ENCODE measurements at places on chromosomes 1 and 21. TPM values are rescaled to one million over a fixed set of nuclear protein-coding genes. Genes with fewer than 3 reads are reported as not detected.

CD53 gene
- total RNA-seq, result not detected

LIPI gene
- not detected for total RNA-seq

S100A12 gene
- not detected for total RNA-seq

C1orf53 gene
- 8.9 TPM for total RNA-seq

DENND2D gene
- 1.3 TPM for total RNA-seq

TNFAIP8L2 gene
- not detected for total RNA-seq

A3GALT2 gene
- not detected for total RNA-seq

NUP210L gene
- 0.02 TPM for total RNA-seq

RORC gene
- not detected for total RNA-seq

KIF21B gene
- 0.22 TPM for total RNA-seq

ZBTB7B gene
- total RNA-seq, result 68.3 TPM

PPFIA4 gene
- total RNA-seq, result 3.4 TPM

MX2 gene
- total RNA-seq, result 0.42 TPM

NBPF1 gene
- 12.9 TPM for total RNA-seq

EXO1 gene
- total RNA-seq, result 144 TPM

C1QTNF12 gene
- 1.3 TPM for total RNA-seq

BMP8A gene
- total RNA-seq, result not detected

LCE6A gene
- total RNA-seq, result not detected

MROH9 gene
- not detected for total RNA-seq

DNAJC16 gene
- total RNA-seq, result 15.0 TPM

HJV gene
- not detected for total RNA-seq

CNKSR1 gene
- total RNA-seq, result 0.52 TPM

ESRRG gene
- total RNA-seq, result 0.05 TPM

MYOC gene
- total RNA-seq, result not detected

KCNN3 gene
- 0.40 TPM for total RNA-seq

CHIT1 gene
- total RNA-seq, result not detected

CCDC185 gene
- total RNA-seq, result not detected

PWP2 gene
- total RNA-seq, result 2.2 TPM

TMEM54 gene
- total RNA-seq, result 5.3 TPM

TPM3 gene
- 476 TPM for total RNA-seq

PRKAA2 gene
- 62.4 TPM for total RNA-seq

DEGS1 gene
- total RNA-seq, result 83.6 TPM

S100A9 gene
- total RNA-seq, result 2.3 TPM

SPRR2G gene
- total RNA-seq, result not detected

HNRNPCL4 gene
- not detected for total RNA-seq

DCST2 gene
- total RNA-seq, result 1.6 TPM

RIMS3 gene
- 0.50 TPM for total RNA-seq

RCAN1 gene
- 11.2 TPM for total RNA-seq

AKR7A3 gene
- total RNA-seq, result 0.17 TPM

SLC35A3 gene
- 22.9 TPM for total RNA-seq

PLEKHM2 gene
- 20.6 TPM for total RNA-seq

TFAP2E gene
- 0.40 TPM for total RNA-seq

MSTO1 gene
- 21.6 TPM for total RNA-seq

IVNS1ABP gene
- total RNA-seq, result 56.3 TPM

OVAAL gene
- not detected for total RNA-seq

CFAP57 gene
- total RNA-seq, result 0.46 TPM

ARTN gene
- total RNA-seq, result 10.7 TPM

IGSF9 gene
- not detected for total RNA-seq

IL19 gene
- not detected for total RNA-seq
